Mesothelial cell of epicardium (in vitro differentiated cells): ENCODE measurements at places on chromosomes 1 and 21.

GRCh38 chr1:29090937-29091618, 32.6 kb downstream of the TMEM200B start:
- no peak for DNase-seq

DNA sequence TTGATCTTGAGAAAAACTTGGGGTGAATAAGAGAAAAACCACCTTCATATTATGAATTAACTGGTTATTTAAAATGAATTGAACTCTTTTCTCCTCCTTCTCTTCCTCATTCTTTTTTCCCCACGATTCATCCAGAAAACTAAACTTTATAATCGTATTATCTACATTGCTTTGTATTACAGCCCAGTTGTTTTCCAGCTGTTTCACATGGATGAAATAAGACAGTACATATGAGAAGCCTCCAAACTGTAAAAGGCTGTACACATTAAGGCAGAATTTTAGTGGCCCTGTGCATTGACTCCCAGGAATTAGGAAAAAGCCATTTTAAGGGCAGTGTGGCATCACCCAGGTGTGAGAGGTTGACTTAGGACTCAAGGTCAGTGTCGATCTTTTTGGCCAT, 80.3 kb upstream of the PGBD5 start:
- no peak for DNase-seq

DNA sequence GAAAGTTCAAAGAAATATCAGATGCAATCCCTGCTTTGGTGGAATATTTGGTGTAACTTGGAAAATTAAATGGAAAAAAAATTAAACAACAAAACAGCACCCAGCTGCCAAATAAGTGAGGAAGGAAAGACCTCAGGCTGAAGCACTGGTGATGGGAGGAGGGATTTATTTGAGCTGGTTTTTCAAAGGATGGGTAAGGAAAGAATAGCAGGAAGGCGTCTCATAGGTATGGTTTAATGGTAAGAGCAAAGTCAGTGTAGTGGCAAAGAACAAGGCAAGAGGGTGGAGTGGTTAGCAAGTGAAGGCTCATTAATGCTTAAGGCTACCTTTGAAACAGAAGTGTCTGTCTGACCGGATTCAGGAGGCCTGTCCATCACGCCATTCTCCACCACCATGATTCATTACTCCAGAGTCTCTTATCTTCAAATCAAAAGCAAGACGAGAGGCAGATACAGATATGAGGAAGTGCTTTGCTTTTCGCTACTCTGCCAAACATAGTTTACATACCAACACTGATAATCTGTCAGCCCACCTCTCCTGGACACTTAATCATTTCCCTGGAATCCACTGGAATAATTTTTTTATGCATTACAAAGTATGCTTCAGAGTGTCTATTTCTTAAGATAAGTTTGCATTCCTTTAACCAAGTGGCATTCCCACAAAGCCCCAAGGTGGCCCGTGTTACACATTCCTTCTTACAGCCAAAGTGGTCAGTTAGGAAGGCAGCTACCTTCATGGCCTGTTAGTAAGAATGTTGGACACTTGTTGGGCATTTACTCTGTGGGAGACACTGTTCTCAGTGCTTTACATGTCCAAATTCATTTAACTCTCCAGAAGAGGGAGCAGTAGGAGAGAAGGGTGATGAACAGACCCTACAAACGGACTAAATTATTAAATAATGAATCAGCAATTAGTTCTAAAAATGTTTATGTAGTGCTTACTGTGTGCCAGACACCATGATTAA, 146.6 kb downstream of the ROR1 start:
- DNase-seq: no peak

- peak; percentile 19 for DNase-seq
These were observed 575 bp downstream of the RRAGC start for GRCh38 chr1:38858833-38859560.

DNA sequence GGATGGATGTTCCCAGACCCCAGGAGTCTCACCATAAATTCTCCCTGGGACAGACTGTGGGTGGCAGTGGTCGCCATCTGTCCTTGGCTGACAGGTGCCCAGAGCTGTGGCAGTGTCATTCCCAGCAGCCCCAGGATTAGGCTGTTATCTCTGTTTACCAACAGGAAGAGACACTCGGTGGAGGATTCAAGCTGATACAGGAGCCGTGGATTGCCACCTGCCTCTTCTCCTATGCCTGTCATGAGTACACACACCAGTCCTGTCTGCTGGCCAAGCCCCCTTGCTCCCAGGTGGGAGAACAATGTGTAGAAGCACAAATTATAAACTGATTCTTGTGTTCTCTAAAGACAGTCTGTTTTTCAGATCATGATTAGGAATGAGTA, 152.6 kb downstream of the ETS2 start:
- DNase-seq: no peak

DNA sequence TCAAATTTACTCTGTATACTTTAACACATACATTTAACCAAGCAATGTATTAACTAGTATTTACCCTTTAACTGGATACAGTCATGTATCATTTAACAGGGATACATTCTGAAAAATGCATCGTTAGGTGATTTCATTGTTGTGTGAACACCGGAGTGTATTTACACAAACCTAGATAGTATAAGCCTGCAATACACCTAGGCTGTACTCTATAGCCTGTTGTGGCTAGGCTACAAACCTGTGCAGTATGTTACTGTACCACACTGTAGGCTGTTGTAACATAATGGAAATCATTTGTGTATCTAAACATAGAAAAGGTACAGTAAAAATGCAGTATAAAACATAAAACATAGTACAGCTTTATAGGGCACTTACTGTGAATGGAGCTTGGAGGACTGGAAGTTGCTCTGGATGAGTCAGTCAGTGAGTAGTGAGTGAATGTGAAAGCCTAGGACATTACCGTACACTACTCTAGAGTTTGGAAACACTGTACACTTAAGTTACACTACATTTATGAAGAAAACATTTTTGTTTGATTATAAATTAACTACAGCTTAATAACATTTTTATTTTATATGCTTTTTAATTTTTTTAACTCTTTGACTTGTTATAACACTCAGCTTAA, 21.3 kb downstream of the RGS4 start:
- DNase-seq: no peak

DNA sequence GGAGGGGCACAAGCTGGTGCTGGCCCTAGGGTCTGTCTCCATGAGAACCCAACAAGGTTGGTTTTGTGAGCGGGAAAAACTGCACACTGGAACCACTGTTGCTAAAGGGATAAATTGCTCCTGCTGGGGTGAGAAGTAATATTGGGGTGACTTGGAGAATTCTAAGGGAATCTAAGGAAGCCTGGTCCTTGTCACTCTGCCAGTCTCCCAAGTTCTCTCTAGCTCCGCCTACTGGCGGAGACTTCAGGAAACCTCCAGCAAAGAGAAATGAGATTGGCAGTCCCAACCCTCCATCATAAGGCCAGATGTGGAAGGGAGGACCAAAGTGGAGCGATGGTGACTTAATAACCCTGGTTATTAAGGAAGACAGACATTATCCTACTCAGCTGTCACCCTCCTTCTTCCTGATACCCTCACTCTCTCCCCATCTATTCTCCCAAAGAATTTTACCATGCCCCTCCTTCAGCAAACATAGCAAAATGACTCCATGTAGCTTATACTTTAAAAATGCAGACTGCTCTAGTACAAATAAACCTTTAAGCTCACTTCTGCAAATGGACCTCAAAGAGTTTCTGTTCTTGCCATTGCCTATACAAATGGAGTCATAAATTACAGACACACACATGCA, 2.7 kb downstream of the LCE1F start:
- DNase-seq: no peak

- no peak for DNase-seq
These were observed 432 bp upstream of the SIM2 start for GRCh38 chr21:36698385-36698980.

GRCh38 chr1:27858949-27859576, 13.3 kb upstream of the THEMIS2 start:
- no peak for DNase-seq

GRCh38 chr1:116356673-116357072, 16.4 kb upstream of the ATP1A1 start:
- no peak for DNase-seq

DNA sequence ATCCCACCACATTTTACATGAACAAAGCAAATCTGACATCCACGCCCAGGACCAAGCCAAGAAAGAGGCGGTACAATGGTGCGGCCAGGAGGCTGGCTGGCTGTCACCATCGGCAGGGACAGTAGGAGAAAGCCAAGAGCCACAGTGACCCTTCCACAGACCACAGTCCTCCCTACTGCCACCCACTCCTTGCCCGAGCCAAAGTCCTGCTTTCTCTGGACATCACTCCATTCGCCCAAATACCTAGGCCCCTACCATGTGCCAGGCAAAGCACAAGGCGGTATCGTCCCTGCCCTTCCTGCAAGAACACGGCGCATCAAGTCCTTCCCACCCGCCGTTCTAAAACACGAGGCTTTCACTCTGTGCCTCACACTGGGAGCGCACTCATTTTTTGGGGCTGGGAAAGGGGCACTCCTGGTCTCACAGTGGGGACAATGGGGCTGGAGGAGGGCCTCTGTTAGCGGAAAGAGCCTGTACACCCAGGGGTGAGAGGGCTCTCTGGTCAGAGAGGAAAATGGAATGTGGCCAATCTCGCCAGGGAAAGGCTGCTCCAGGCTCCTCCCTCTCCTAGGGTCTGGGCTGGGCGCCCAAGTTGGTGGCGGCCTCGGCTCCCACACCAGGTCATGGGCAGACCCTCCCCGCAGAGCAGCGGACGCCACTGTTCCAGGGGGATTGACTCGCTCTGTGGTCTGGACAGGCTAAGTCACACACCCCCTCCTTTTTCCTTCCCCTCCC, 26.5 kb downstream of the SSBP3 start:
- no peak for DNase-seq

DNA sequence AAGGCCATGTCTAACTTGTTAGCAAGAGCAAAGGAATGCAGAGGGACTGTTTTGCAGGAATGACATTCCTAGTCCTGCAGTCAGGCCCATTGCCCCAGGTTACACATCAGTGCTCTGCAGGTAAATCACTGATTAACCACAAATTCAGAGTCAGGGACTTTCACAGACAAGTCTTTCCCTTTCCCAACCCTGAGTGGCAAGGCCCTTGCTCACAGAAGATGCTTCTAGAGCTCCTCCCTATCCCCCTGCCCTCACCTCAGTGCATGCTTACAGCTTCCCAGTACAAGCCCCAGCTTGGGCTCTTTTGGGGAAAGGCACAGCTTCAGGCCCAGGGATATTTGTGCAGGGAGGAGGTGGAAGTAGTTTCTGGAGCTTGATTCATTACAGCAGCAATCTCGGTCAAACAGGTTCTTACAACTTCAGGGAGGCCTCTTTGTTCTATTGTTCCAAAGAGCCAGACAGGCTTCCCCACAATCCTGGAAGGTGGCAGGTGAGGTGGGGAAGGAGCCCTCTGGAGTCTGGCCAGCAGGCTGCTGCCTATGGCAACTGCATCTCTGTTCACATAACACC, 53.9 kb downstream of the CASQ2 start:
- DNase-seq: no peak

GRCh38 chr1:229363723-229364122, 20.9 kb upstream of the CCSAP start:
- no peak for DNase-seq

DNA sequence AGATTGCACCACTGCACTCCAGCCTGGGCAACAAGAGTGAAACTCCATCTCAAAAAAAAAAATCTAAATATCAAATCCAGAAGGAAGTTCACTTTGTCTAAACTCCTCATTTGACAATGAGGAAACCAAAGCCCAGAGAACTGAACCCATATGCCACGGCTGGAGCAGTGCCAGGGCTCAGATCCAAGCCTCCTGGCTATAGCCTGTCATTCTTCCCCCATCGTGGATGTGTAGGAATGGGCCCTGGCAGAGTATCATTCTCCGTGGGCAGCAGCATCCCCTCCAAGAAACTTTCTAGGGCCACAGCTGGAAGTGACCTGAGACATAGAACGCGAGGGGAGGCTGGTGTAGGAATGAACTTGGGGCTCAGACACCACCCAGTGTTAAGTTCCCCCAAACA, 47.2 kb downstream of the CAPN9 start:
- no peak for DNase-seq

DNA sequence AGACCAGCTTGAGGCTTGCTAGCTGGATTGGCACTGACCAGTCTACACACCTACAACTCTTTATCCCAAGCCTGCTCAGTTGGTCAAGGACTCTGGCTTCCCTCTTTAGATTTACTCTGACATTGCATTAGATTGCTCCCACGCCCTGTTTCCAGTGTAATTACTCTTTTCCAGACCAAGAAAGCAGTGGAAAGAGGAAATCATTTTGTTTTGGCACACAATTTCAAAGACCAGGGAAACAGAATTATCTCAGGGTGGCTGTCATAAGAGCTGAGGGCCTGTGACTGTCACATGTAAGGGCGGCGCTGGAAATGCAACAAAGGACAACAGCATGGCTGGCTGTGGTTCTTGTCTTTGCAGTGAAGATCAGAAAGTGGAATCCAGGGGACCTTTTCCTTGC, 302.7 kb downstream of the HHAT start:
- no peak for DNase-seq

GRCh38 chr1:201553496-201554189, 14.7 kb downstream of the NAV1 start:
- DNase-seq: no peak

GRCh38 chr1:175918364-175918801, 175.0 kb upstream of the TNR start:
- DNase-seq: no peak

DNA sequence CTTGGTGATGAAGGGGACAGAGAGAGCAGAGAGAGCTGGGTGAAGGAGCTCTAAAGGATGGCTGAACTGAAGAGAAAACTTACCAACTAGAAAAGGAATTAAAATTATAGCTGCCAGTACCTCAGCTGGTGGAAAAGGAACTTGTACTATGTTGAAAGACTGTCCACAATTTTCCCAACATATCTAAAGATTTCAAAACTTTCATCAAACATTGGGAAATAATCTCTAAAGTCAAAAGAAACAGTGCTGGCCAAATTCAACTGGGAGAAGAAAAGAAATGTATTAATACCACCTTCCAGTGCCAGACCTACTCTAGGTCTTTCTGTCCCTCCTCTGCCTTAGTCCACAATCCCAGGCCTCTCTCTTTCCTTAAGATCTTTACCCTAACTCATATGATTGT, 6.1 kb downstream of the SMG5 start:
- no peak for DNase-seq

- peak; percentile 34 for DNase-seq
These were observed 758 bp downstream of the PTBP2 start for GRCh38 chr1:96722161-96722922.

- no peak for DNase-seq
These were observed 9.6 kb downstream of the RAB42 start for GRCh38 chr1:28601696-28602095.

DNA sequence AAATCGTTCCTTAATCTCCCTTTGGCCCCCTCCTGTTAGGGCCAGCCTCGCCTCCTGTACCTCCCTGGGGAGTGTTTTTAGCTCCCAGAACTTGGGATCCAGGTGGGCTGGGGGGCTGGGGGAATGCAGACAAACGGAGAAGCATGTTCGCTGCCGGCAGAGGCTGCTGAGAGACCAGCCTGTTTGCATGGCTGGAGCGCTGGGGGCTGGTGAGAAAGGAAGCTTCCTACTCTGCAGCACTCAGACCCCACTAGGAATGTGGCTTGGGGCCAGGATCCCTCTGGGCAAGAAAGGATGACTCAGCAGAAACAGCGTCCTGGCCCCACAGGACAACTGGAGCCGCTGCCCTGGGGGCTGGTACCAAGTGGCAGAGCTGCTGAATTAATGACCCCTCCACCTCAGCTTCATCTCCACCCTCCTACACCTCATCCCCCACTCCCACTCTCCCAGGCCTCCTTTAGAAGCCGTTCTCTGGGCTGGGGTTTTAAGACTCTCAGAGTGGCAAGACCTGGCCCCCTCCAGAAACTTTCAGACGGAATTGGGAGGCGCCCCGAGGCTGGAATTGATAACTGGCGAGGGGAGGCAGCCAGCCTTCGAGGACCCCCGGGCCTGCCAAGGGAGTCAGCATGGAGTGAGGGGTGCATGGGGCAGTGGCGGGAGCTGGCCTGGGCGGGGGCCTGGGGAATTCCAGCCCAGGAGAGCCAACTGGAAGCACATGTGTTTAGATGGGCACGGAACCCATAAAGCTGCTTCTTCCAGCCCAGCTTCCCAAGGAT, 28.5 kb upstream of the EPS8L3 start:
- peak; percentile 87 for DNase-seq
